ENCODE measurements at places on chromosomes 3 and 15. TPM values are rescaled to one million over a fixed set of nuclear protein-coding genes. Genes with fewer than 3 reads are reported as not detected.

GP5 gene
- not detected for total RNA-seq

CASR gene
- not detected for total RNA-seq

GXYLT2 gene
- 8.4 TPM for total RNA-seq

SCAANT1 gene
- not detected for total RNA-seq

LRTM1 gene
- total RNA-seq = not detected

LACTB gene
- total RNA-seq = 30.1 TPM

OR5AC2 gene
- not detected for total RNA-seq

GRCh38 chr3:134368751-134369105, 5.5 kb downstream of the AMOTL2 start:
- DNase-seq = peak; percentile 51

DNA sequence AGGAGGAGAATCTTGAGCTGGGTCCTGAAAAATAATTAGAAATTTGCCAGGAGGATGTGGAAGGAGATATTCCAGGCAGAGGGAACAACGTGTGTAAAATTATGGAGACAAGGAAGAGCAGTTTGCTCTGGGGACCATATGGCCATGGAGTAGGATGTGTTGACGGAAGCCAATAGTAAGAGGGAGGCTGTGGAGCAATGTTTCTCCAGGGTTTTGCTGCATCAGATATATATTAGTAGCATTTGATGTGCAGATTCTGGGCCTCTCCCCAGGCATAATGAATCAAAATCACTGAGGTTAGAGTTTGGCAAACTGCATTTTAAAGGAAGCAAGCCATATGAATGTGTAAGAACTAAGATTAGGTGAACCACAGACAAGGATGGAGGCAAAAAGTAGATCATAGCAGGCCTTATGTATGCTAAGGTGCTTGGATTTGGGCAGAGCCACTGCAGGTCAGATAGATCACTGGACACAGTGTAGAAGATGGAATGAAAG, 192.9 kb upstream of the IL12A start:
- DNase-seq = no peak

DNA sequence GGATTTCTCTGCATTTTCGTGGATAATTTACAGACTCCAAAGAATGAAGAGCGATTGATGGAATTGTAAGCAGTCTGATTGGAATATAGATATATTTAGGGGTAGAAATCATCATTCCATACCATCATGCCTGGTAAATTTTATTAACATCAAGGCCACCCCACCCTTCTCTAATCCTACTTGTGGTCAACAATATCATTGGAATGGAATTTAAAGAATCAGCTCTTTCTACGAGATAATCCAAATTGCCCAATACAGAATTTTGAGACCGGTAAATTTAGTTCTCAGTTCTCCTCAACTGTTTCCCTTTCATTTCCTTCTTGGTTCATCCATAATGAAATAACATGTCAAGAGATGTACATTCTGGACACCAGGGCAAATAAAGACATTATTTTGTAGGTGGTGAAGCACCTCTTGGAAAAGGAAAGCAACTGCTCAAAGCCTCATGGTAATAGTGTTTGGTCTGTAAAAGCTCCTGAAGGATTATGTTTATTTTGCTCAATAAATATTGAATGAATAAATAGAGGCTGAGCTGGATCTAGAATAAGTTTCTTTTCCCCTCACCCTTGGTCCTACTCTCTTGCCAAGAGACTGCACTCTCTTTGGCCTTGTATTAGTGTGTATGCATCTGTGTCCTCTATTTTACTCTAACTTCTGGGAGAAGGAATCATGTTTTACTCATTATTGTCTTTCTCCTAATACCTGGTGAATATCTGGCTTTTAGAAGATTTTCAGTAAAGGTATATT, 133.7 kb upstream of the BCL6 start:
- DNase-seq = no peak

GRCh38 chr3:53823956-53824657, 22.1 kb downstream of the CHDH start:
- DNase-seq = peak; percentile 62

- no peak for DNase-seq
These were observed 17.3 kb downstream of the MRPS11 start for GRCh38 chr15:88484682-88485331.

DNA sequence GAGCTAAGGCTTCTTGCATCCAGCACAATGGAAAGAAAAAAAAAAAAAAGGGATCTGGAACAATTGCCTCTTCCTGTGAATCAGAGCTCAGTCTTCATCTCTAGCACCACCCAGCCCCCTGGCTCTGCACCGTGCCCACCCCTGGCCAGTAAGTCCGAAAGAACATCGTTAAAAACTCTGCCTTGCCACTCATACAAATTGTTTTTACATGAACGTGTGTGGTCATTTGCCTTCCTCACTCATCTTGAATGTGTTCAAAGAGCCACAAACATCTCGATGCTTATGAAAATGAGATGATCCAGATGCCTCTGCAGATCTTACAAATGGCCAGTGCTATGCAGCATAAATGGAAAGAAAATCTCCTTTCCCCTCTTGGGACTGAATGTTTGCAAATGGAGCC, 400.0 kb upstream of the PPP2R3A start:
- DNase-seq = no peak

GRCh38 chr3:131082871-131083863, 56.5 kb downstream of the NEK11 start:
- no peak for DNase-seq

DNA sequence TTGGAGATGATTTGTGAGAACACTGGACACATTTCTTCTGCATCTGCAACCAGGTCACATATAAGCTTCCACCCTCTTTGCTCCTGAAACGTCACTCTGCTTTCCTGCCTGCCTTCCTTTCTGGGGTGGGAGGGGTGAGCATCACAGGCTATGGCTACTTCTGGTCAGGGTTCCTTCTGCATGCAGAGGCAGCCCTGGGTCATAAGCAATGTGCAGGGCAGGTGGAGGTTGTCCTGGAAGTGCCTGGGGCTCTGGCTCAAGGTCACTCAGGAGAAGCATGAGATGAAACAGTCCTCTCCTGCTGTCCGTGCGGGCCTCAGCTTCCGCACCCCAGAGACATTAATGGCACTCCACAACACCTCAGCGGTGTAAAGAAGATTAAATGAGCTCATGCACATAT, 15.1 kb downstream of the SLC6A20 start:
- DNase-seq = no peak

- DNase-seq = no peak
These were observed 5.2 kb downstream of the CDV3 start for GRCh38 chr3:133578548-133579191.

- no peak for DNase-seq
These were observed 344.7 kb upstream of the TPRG1 start for GRCh38 chr3:188827103-188827502.

DNA sequence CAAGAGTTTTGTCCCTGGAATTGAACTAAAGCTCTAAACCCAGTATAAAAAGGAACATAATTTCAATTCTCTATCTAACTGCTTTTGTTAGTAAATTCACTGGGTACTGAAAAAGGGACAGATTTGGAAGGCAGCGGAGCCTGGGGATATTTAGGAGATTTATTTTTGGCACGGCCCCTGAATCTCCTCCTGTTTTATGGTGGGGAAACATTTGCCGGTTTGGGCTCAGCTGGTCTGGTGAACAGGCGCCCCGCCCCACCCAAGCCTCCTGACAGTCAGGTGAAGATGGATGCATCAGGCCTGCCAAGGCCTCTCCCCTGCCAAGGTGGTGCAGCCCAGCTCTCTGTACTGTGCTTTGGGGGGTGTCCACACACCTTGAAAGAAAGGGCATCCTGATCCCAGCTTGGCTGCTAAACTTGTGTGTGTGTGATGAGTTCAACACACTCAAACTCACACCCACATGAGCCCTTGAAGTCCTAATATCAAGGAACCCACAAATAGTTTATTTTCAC, 46.3 kb downstream of the EBLN2 start:
- DNase-seq = no peak

GRCh38 chr3:150602426-150603152, 532 bp upstream of the SELENOT start:
- DNase-seq = no peak

DNA sequence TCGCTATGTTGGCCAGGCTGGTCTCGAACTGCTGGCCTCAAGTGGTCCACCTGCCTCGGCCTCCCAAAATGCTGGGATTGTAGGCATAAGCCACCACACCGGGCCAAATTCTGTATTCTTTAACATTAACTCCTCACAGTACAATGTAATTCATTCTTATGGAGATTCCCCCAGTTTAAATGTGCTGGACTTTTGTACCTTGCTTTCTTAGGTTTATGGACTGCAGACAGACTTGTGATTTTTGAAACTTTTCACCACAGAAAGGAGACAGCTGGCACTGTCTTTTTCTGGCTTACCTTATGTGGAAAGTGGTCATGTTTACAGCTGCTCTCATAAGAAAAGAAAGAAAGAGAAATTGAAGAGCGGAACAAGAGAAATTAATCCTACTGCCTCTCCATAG, 103.8 kb downstream of the IQCH start:
- no peak for DNase-seq

GRCh38 chr3:196998966-196999760, 30.5 kb downstream of the MELTF start:
- no peak for DNase-seq

- DNase-seq = no peak
These were observed 3.7 kb downstream of the MLF1 start for GRCh38 chr3:158574646-158575045.

DNA sequence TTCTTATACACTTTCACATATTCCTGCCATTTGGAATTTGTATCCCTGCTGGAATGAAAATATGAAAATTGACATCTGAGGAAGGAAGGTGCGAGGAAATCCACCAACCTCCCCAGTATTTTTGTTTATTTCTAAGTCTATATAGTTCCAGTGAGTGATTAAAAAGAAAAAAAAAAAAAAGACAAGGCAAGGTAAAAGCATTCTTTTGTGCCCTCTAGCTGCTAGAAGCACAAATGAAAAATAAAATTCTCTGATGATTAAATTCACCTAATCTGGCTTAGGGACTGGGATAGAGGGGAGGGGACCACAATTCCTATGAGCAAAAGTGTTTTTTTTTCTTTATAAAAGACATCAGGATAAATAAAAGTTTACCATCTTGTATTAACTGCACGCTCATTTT, 370.9 kb downstream of the NR2F2 start:
- no peak for DNase-seq

GRCh38 chr3:129063841-129064482, 3.4 kb downstream of the GP9 start:
- no peak for DNase-seq

- DNase-seq = no peak
These were observed 107.7 kb downstream of the WDR76 start for GRCh38 chr15:43934480-43934879.

DNA sequence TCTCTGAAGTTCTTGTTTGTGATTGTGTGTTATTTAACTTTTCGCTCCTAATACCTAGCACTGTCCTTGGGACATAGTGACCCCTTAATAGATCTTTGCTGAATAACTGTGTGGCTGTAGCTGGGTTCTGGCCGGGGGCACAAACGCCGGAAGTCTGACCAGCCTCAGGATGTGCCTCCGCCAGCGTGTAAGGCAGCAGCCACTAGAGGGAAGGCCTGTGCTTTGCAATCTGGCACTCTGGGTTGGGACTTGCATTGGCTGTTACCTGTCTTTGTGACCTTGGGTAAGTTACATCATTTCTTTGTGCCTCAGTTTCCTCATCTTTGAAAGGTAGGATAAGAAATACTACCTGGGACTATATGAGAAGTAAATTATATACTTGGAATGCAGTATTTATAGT, 158.7 kb downstream of the GHSR start:
- no peak for DNase-seq

- DNase-seq = no peak
These were observed 172.8 kb upstream of the UBE3A start for GRCh38 chr15:25611603-25612002.

DNA sequence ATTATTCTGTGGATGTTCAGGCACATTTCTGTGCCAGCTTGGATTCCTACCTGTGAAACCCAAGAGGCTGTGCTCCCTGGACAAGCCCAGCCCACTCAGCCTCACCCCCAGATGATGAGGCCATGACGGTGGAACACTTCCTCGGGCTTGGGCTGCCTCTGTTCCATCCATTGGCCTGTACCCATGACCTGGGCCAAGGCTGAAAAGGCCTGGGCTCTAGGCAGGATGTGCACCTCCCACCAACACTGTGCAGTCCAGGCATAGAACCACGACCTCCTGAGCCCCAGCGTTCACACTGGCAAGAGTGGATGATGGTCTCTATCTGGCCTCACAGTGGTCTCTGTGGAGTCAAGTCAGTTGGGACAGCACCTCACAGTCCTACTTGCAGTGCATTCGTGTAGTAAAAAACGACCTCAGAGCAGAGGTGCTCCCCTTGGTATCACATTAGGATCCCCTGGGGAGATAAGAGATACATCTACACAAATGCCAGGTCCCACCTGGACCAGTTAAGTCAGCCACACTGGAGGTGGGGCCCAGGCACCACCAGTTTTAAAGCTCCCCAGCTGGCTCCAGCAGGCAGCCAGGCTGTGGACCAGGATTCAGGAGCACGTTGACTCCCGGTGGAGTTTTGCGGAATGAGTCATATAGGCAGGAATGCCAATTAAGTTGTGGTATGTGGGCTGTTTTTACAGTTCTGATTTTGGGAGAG, 39.0 kb upstream of the IGF1R start:
- DNase-seq = no peak

- no peak for DNase-seq
These were observed 542.7 kb upstream of the ADAMTS9 start for GRCh38 chr3:65230261-65231139.

DNA sequence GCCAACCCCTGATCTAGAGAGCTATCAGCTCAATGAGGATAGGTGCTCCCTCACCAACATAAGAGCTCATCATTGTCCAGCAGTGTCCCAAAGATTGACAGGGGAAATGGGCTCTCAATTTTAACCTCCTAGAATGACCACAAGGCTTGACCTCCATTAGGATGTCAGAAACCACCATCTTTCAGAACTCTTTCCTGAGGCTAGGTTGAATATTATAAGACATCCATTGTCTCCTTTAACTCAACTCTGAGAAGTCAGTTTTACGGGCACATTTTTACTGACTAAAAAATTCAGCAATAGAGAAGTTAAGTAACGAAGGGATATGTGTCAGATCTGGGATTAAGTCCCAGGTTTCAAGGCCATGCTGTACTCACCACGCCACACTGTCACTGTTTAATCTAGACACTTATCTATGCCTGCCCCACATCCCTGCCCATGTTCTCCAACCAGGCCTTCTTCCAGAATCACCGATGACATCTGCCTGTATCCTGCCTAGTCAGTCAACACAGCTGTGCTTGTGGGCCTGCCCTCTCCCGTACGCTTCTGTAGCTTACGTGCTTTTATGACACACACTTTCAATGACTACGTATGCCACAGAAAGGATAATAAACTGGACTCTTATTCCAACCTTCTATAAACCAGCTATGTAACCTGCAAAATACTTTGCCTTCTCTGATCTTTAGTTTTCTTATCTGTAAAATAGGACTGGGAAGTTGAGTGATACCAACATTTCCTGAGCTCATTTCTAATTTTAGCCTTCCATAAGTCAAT, 17.1 kb upstream of the MUC13 start:
- no peak for DNase-seq

- no peak for DNase-seq
These were observed 295.7 kb downstream of the UNC13C start for GRCh38 chr15:54273928-54274327.

DNA sequence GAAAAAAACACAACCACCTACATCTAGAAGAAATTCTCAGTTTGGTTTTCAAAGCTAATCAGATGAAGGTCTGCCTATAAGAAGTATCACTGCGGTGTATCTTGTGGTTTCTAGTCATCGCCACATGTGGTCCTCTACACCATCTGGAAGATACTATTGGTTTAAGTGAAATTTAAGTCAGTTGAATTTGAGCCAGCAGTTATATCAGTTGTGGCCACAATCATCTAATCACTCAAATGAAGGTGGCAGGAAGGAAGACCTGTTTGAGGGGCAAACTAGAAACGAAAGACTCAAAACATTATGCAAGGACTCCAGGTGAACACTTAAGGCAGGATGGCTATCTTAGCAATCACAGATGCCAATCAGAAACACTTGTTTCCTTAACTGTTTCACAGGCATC, 48.7 kb downstream of the ETV5 start:
- DNase-seq = no peak
